ENCODE measurements at places on chromosomes 11 and 22.

- no peak for DNase-seq
These were observed 73.7 kb downstream of the ARHGAP42 start for GRCh38 chr11:100760744-100761143.

DNA sequence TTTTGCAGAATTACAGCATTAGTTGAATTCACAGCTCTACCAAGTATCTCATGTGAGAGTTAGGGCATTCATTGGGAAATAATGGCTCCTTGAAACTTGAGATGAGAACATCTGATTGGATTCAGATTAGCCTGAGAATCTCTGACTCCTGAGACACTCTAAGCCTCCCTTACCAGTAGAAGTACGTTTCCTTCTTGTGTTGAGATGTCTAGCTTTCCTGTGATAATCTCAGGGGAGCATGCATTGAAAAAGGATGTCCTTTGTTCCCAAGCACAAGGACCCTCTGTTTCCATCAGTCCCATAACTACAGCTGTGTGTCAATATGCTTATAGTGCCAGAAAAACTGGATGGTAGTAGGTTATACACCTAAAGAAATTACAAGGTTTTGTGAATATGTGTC is 35.2 kb upstream of the RDX start:
- DNase-seq = no peak

DNA sequence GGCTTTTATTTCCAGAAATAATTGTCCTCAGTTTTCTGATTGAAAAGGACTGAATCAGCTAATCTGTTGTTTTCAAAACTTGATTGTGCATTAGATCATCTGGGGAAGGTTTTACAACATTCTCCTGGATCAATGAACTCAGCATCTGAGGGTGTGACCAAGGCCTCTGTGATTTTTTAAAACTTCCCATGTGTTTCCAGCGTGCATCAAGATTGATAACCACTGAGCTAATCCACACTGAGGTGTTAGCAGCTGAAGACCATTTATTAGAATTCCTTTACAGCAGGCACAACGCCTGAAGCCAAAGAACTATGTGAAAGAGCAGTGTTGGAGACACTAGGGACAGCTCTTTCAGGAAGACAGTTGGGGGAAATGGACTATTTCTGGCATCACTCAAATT is 10.2 kb downstream of the VSTM5 start:
- no peak for DNase-seq

GRCh38 chr11:91730057-91730456 is 494.6 kb upstream of the FAT3 start:
- no peak for DNase-seq

DNA sequence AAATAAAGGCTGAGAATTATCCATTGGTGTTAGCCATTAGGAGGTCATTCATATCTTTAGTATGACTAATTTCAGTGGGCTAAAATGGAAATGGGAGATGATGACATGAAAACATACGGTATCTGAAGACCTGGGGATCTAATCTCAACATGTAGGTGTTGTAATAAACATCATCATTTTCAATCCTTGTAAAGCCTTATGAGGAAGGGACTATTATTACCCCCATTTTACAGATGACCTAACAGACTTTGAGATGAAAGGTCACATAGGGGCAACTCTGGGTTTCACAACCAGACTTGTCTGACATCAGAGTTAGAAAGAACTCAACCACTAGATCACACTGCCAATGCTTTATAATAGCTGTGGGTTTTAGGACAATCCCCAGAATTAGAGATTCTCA is 34.8 kb upstream of the TMEM135 start:
- DNase-seq = no peak
